Hematopoietic multipotent progenitor cell treated with erythropoietin and hydrocortisone succinate and interleukin-3 and kit ligand, for 4 days (in vitro differentiated cells): ENCODE measurements at places on chromosomes 5 and 9.

DNA sequence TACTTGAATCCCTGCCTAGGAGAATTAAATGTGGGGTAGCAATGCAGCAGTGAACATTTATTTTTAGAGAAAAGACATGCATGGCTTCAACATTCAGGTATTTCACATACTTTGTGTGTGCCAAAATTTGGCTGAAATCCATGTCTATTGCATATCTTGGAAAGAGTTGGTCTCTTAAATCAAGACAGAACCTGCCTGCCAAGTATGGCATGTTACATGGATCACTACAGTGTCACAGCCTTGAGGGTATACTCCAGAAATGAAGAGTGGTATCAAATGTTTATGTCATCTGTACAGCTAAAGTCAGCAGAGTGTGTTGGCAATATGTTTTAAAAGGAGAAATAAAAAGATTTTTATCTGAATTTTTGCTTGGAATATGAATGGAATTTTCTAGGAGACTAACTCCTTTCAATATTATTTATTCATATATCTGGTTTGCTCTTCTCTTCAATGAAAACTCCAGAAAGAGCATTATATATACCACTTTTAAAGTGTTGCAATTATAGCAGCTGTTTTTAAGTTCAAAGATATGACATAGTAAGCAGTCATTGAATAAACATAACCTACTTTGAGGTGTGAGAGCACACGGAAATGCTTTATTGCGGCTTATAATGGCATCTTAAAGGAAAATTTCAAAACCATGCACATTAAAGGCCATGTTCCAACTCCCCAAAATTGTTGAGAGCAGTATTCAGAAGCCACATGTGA, 95.4 kb upstream of the MINAR2 start:
- no peak for DNase-seq

- no peak for DNase-seq
Measured at GRCh38 chr9:14723301-14723700, 768 bp upstream of the CER1 start.

- DNase-seq, result peak; percentile 86
Measured at GRCh38 chr5:148179234-148179824, 11.0 kb downstream of the SPINK14 start.

GRCh38 chr5:39503155-39503554, 78.4 kb upstream of the DAB2 start:
- peak; percentile 59 for DNase-seq

- no peak for DNase-seq
Measured at GRCh38 chr5:149727336-149728035, 2.6 kb upstream of the PPARGC1B start.

GRCh38 chr9:130905125-130905901, 8.7 kb upstream of the QRFP start:
- no peak for DNase-seq

DNA sequence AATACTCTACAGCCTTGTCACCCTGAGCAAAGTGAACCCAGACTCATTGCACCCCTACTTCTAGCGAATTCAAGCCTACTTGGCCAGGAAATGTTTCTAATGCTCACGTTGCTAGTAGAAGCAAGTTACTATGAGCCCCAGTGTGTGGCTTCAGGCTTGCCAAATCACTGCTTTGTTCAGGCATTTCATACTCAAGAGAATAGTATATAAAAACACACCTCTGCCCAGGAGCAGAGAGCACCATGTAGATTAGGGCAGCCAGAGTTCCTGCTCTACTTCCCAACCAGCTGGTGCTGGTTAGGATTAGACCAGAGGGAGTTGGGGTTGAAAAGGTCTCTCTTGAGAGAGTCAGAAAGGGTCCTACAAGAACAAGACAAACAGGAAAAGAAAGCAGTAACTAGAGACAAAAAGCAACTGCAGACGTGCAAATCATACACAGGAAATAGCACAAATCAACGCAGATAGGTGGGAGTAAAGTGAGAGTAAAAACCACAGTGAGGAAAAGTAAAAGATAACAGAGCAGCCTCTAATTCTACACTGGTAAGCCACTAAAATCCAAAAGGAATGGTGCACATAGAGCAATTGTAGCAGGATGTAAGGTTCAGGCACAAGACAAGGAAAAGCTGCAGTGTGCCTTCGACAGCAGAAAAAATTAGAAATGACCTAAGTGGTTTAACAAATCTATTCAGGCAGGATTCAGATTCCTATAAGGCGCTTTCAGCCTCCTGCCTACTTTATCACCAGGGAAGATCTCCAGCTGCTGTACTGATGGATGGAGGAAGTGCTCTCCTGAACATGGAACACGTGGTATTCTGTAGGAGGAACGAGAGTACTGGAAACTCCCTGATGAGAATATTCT, 49.6 kb upstream of the KIF2A start:
- DNase-seq, result no peak

- DNase-seq, result no peak
Measured at GRCh38 chr5:8907168-8907868, 638.6 kb downstream of the SEMA5A start.

- no peak for DNase-seq
Measured at GRCh38 chr9:100428871-100429654, 2.1 kb downstream of the MSANTD3 start.

- peak; percentile 16 for DNase-seq
Measured at GRCh38 chr5:113199122-113199905, 222.7 kb downstream of the DCP2 start.

- no peak for DNase-seq
Measured at GRCh38 chr5:1317921-1318565, 23.2 kb upstream of the TERT start.

- DNase-seq, result peak; percentile 75
Measured at GRCh38 chr5:179870403-179870903, 11.8 kb upstream of the MRNIP start.

- DNase-seq, result no peak
Measured at GRCh38 chr5:14824499-14824898, 47.1 kb downstream of the ANKH start.

GRCh38 chr5:383621-384020, 59.4 kb upstream of the EXOC3 start:
- DNase-seq, result no peak

GRCh38 chr9:128554155-128554862, 1.9 kb downstream of the SPTAN1 start:
- DNase-seq, result no peak

DNA sequence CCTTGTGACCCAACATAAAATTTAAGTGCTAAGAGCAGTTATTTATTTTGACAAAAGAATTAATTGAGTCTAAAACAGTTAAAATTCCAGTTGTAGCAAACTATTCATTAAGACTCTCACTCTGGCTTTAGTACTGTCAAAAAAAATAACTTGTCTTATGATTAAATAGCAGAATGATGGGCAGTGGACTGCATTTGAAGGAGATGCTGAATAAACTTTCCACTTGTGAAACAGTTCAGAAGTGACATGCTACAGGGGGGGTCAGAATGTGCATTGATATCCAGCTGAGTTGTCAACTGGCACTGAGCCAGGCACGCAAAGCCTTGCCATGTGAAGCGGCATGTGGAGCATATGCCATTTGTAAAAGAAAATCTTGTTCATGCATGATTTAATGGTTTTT, 76.0 kb downstream of the FCHO2 start:
- peak; percentile 5 for DNase-seq

DNA sequence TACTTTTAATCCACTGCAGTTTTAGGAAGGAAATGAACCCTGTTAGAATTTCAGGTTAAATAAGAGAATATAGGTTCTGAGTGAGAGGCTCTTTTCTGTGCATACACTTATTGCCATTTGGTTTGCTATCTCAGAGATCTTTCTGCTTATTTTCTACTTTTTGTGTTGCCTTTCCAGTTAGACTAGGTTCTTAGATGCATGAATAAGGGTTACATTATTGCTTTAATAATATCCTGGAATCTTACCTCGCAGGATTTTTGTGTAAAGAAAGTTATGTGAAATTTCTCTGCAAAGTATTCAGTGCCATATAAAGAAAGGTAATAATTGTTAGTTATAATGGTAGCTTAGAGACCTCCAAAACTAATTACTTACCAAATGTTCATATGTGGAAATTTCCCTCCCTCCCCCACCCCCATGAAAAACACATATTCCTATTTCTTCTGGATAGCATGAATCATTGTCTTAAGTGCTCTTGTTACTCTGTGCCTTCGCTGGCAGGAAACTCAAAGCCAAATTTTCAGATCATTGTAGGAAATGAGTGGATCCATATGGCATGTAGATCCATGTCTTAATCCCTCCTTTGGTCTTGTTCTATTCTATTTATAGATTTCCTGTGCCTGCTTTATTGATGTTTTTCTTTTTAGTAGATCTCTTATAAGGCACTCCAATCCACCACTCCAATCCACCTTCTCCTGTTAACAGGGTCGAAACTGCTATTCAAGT, 2.7 kb upstream of the APBA1 start:
- DNase-seq, result no peak

- no peak for DNase-seq
Measured at GRCh38 chr9:81741103-81741502, 51.8 kb upstream of the TLE1 start.

- no peak for DNase-seq
Measured at GRCh38 chr5:132150565-132150964, 77.0 kb downstream of the CSF2 start.

DNA sequence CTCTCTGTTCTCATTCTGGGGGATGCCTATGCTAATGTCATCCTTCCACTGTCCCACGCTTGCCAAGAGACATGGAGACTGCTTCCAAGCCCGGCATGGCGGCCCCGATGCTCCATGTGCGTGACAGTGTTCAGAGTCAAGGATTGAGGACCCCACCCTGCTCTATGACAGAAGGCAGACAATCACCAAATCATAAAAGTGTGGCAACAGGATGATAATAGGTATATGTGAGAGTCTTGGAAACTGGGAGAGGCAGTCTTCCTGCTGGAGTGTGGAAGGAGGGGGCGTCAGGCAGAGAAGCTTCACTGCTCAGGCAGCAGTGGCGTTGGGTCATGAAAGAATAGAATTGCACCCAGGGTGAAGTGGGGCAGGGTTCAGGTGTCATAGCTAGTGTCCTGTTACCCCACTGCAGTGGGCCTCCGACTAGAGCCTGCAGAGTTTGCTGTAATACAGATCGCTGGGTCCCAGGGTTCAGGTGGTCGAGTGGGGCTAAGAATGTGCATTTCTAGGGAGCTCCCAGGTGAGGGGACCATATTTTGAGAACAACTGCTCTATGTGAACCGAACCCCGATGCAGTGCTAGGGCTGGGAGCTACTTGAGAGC, 12.5 kb upstream of the GADD45G start:
- no peak for DNase-seq

GRCh38 chr5:42830924-42831323, 19.2 kb upstream of the SELENOP start:
- no peak for DNase-seq

DNA sequence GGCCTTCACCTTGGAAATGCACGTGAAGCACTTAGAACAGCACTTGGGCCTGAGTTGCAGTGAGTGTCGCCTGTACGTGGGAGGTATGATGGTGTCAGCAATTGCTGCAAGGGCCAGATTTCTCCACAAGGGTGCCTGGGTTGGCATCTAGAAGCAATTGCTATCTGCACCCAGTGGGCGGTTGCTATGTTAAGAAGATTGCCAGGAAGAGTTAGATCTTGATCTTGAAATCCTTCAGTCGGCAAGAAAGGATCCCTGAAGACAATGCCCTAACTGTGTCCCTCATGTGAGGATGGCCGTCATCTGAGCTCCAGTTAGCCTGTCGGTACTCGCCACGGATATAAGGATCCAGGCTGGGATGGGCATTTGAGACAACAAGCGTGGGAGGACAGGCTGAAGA, 62.9 kb downstream of the MAMDC2 start:
- no peak for DNase-seq
